MG63 (cell line): ENCODE measurements at places on chromosomes 5 and 9.

DNA sequence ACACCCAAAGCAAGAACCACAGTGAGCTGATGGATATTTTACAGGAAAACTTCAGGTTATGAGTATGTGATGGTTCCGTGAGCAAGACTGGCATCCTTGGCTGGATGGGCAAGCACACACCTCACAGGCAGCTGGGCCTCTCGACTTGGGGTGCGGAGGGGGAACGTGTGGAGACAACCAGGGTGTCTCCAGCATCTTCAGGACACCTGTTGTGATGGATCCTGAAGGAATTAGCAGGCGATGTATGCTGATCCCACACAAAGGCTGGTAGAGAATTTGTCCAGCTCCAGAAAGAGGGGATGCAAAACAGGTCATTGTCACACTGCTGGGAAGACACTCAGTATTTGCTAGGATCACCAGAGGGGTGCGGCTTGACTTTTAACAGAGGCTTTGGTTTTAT, 42.7 kb downstream of the SECISBP2 start:
- DNase-seq, result no peak

- no peak for DNase-seq
These were observed 22.7 kb upstream of the SVEP1 start for GRCh38 chr9:110602281-110602680.

- DNase-seq, result no peak
These were observed 31.5 kb downstream of the KLF9 start for GRCh38 chr9:70382709-70383605.

- peak; percentile 91 for DNase-seq
These were observed 64.5 kb upstream of the ERBIN start for GRCh38 chr5:65861830-65862241.

- DNase-seq, result no peak
These were observed 128.5 kb downstream of the CHSY3 start for GRCh38 chr5:130032807-130033206.

DNA sequence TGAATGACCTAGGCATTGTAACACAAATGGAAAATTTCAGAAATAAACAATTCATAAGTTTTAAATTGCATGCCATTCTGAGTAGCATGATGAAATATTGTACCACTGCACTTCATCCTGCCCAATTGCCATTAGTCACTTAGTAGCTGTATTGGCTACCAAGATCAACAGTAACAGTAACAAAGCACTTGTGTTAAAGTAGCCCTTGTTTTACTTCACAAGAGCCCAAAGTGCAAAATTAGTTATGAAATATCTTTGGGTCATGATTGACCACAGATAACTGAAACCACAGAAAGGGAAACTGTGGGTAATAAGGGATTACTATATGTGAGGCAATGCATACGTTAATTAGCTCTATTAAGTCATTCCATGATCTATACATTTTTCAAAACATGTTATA, 33.3 kb upstream of the RORB start:
- no peak for DNase-seq

DNA sequence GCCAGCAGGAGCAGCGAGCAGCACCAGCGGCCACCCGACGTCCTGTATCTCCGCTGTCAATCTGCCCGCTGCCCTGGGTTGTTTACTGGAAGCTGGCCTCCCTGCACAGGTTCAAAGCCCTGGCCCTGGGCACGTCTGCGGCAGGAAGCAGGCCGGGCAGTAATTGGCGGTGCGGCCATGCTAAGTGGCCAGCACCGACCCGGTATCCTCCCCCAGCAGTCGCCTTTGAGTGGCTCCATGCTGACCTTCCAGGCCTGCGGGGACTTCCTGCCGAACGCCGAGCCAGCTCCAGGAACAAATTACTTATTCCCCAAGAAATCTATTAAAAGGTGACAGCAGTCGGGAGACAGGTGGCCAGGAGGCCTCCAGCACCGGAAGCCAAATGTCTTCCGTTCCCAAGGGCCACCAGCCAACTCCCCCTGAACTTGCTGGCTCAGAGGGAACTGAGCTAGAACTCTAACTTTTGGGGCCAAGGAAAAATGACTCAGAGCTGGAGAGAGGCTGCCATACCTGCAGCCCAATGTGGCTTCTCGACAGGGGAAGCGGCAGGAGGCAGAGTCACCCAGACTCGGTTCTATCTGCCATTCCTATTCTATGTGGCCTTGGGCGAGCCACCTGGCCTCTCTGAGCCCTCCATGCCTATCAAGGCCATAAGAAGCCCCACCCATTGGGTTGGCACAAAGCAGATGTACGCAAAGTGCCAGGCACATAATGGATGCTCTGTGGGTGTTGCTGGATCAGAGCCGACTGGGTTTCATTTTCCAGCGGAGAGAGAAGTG, 13.7 kb upstream of the PSMB7 start:
- no peak for DNase-seq

- no peak for DNase-seq
These were observed 30.7 kb upstream of the ERAP1 start for GRCh38 chr5:96838201-96839070.

DNA sequence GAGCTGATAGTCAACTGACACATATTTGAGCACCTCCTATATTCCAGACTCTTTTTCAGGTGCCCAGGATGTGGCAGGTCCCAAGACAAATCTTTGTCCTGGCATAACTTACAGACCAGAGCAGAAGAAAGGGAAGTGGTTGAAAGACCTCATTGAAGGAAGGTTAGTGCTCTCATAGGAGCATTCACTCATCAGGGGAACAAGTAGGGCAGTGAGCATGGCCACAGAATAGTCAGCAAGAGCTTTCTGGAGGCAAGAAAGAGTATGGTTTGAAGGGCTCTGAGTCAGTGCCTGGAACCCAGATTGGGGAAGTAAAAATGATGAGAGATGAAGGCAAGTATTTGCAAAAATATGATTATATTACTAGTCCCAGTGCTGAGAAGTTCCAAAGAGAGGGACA, 25.0 kb upstream of the ERMP1 start:
- DNase-seq, result no peak

GRCh38 chr5:99866740-99867139, 668.4 kb upstream of the FAM174A start:
- DNase-seq, result no peak

DNA sequence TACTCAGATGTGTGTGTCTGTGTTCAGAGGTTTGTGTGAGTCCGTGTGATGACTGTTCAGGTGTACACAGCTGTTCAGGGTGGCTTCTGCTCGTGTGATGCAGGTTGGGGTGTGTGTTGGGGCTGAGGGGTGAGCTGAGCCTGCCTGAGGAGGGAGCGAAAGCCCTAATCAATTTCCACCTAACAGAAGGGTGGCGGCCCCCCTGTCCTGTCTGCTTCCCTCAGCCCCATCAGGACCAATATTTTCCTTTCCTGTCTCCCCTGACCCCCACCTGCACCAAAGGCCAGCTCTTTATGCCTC, 30.2 kb downstream of the LHX2 start:
- DNase-seq, result no peak

DNA sequence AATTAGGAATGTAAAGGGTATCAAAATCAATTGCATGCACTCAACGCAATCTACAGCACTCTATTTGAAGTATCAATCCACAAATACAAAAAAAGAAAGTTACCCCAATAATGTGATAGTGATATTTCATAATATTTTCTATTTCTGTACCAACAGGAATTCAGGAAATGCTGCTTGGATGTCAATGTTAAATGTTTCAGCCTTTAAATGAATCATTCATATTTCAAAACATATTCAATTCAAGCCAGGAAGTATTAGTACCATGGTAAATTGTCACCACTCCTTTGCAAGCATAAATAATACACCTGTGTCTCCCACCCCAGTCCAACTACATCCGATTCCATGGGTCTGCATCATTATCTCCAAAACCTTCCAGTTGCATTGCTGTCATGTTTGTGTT, 1185.5 kb upstream of the CDH18 start:
- DNase-seq, result no peak

DNA sequence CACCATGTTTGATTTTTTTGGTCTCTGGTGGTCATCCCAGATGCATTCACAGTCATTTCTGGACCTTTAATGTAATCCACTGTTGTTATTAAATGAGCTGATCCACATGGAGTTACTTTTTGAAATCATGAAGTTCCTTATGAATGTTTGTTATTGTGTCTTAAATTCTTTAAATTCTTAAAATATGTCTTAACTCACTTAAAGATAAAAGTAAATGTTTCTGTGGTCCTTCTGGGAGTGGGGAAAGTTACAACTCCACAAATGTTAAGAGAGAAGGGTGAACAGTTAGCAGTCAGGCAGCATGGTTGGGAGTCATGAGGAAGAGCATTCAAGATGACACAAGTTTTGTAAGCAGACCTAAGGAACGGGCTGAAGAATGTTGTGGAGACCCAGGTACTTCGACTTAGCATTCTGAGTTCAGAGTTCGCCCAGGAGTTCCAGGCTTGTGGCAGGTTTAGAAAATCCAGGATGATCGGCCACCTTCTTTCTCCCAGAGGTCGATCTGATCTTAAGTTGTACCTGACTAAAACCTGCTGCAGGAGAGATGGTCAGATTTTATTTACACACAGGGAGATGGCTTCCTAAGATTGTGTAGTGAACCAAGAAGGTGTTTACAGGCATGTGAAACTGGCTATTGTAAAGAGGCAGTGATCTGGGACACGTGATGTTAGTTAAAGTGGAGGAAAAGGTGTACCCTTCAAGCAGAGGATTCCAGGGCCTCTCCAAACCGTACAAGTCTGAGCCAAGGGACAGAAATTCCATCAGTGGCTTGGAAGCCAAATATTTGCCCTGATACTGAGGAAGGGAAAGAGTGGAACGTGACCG, 17.2 kb downstream of the SLC1A1 start:
- DNase-seq, result no peak

- no peak for DNase-seq
These were observed 25.9 kb upstream of the AP3B1 start for GRCh38 chr5:78320401-78320800.

DNA sequence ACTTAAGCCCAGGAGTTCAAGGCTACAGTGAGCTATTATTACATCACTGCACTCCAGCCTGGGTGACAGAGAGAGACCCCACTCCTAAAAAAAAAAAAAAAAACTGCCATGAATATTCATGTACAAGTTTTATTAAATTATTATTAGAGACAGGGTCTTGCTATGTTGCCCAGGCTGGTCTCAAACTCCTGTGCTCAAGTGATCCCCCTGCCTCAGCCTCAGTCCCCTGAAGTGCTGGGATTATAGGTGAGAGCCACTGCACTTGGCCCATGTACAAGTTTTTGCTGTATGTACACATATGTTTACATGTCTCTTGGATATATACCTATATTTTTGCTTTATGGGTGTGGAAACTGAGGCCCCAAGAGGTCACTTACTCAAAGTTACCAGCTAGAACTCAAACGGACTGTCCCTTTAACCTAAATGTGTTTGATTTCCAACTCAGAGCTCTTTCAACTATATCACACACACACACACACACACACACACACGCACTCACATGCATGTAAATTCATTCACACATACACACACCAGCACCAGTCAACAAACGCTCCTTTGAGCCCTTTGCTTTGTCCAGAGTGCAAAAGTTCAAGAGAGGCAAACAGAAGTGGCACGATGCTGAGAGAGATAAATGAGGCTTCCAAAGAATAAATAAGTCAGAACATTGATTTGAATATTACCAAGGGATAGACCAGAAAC, 42.3 kb upstream of the STRBP start:
- DNase-seq, result no peak

- no peak for DNase-seq
These were observed at the start of gene IL3 for GRCh38 chr5:132060501-132061161. TSS of gene IL3 (plus strand) at chr5:132060655. CDS start at chr5:132060707, 52 bp downstream.

DNA sequence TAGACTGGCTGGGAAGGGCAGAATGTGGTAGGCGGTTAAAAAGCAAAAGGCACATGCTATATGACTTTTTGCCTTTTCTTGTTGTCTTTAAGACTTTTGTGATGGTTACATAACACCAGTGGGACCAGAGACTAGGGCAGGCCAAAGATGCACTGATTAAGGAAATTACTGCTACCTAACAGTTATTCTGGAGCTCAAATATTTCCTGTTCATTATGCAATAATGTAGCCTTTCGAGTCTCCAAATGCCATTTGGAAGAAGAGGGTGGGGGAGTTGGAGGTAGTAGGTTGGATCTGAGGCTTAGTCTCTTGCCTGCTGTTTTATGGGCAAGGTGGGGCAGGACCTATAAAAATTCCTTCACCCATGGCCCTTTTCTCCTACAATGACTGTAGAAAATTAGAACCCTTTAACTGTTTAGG, 51.7 kb downstream of the SH3GL2 start:
- no peak for DNase-seq

GRCh38 chr9:91282292-91282691, 79.4 kb downstream of the AUH start:
- DNase-seq, result no peak
